ENCODE measurements at places on chromosomes 7 and 10.

DNA sequence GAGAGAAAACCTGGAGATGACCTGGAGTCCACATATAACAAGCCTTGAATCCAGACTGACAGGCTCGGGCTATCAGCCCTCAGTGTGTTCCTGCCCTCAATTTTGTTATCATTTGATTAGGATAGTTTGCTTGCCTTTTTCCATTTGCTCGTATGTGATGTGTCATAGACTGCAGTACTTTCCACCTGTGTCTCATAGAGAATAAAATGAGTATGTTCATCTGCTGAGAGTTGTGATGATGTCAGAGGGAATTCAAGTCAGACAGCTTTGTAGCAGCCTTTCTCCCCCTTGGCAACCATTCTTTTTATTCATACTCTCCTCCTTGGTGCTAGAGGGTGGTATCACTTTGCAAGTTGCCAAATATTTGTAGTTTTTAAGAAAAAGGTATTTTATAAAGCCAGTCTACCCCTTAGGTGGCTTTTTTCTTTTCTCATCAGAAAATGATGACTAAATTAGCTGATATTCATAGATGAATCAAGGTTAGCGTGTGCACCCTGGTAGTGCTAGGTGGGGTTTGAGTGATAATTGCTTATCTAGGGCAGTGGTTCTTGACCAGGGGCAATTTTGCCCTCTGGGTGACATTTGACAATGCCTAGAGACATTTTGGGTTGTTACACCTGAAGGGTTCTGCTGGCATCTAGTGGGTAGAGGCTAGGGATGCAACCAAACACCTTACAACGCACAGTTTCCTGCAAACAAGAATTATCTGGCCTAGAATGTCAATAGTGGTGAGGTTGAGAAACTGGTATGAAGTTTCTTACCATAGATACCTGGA is 5.4 kb downstream of the SGPL1 start:
- no peak for DNase-seq

GRCh38 chr10:119443970-119444660 is 98.4 kb downstream of the RGS10 start:
- no peak for DNase-seq

DNA sequence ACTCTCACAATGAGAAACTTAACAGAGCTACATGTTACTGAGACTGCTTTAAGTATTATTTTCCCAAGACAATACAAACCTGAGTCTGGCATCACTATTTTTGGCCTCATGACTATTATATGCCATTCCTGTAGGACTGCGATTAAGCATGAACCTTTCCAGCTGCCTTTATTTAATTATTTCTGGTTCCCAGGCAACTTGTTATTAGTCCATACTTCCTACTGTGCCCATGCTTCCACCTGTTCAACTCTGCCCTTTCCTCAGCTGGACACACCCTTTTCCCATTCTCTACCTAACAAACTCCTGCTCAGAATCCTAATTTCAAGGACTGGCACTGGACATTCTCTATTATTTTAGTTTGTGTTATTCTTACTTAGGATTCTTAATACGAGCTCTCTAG is 8.1 kb upstream of the CROT start:
- DNase-seq, result no peak

DNA sequence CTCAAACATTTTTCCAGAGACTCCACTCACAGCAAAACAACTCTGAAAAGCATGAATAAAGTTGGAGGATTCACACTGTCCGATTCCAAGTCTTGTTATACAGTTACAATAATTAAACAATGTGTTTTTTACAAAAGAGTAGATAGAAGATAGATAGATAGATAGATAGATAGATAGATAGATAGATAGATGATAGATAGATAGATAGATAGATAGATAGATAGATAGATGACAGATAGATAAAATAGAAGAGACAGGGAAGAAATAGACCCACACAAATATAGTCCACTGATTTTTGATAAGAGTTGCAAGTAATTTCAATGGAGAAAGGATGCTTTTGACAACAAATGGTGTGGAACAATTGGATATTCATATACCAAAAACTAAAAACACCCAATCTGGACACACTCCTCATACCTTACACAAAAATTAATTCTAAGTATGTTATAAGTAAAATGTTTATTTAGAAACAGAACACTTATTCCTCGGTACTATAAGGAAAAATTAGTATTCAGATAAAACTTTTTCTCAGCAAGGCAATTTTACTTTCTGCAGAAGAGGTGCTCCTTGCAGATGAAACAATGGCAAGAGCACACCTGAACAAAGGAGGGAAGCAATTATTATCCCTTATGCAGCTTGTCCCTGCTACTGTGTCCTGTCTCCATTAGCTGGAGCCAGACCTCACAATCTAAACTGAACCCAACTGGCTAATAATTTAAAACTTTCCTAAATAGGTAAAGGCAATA is 5.7 kb upstream of the TAS2R39 start:
- no peak for DNase-seq

DNA sequence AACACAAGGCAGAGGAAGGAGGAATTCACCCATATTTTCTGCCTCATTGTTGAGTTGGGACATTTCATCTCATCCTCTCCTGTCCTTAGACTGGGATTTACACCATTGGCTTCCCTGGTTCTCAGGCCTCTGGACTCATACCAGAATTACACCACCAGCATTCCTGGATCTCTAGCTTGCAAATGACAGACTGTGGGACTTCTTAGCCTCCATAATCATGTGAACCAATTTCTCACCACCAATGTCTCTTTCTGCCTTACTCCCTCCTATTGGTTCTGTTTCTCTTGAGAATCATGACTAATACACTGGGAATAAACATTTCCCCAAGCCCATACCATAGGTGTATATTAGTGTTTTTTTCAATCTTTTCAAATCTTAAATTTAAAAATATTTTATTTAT is 2.9 kb upstream of the ZNF33A start:
- DNase-seq, result no peak

GRCh38 chr10:83346266-83346910 is 792.9 kb upstream of the GHITM start:
- DNase-seq, result no peak

GRCh38 chr7:68984306-68984705 is 614.0 kb upstream of the AUTS2 start:
- no peak for DNase-seq

DNA sequence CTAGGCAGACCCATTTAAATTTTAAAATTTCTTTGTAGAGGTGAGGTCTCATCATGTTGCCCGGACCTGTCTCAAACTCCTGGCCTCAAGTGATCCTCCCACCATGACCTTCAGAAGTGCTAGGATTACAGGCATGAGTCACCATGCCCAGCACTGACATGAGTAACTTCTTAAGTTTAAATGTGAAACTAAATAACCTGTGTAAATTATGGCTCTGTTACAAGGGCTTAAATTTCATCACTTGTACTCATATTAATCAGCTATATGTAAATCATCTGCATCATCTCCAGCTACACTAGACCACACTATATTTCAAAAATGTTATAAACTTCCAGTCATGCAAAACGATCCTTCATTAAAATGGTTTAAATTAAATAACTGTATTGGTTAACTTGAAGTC is 56.1 kb downstream of the ATAD1 start:
- peak; percentile 59 for DNase-seq

DNA sequence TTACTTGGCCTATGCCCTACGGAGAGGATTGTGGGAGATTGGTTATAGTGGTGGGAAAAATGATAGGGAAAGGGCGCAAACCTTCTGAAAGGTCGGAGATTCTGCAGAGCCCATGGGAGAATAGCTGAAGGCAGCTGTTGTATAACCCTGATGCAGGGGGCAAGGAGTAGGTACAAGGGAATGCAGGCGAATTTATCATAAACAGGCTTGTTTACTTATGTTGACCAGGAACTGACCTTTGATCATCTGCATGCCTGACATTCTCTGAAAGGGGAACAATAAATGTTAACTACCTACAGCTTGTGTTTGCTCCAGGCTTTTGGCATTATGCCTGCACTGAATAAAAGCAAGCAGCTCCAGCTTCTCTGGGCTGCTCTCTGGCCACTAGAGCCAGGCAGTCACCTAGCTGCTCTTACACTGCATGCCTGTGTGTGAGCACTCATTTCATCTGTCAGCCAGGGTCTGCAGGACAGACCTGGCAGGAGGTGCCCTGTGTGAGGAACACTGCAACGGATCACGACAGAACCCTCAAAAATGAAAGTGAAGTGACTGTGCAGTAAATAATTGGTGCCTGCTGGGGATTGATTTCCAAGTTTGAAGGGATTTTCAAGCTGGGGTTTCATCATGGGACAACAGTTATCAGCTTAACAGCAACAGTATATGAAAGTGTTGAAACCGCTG is 31.1 kb upstream of the ABCA13 start:
- DNase-seq, result no peak

- DNase-seq, result no peak
Measured at GRCh38 chr7:128415217-128415785, 5.5 kb upstream of the IMPDH1 start.

GRCh38 chr7:139895141-139895829 is 66.2 kb downstream of the TBXAS1 start:
- no peak for DNase-seq

- no peak for DNase-seq
Measured at GRCh38 chr7:19107356-19108146, 9.9 kb downstream of the TWIST1 start.

DNA sequence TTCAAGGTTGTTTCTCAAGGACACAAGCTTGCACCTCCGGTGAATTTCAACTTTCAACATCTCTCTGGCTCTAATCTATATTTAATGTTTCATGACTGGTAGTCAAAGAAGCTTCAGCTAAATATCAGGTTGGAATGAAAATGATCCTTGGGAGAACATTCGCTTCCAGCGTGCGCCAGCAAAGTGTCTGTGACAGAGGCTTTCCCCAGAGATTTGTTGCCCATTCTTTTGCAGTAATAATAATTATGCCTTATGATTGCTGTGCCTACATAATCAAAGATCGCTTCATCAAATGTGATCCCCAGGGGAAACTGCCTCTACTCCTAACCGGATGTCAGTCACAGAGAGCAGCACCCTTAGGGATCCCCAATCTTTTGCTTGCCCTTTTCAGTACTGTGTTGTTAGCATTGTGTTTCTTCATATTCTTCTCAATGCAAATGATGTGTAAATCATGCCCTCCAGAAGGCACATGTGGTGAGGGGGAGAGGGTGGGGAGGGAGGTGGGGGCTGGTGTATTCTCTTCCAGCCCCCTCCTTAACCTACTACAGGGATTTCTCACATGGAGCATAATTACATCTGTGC is 30.5 kb downstream of the FZD1 start:
- DNase-seq, result no peak

GRCh38 chr7:27118580-27118979 is 12.0 kb downstream of the HOXA4 start:
- DNase-seq, result no peak

- no peak for DNase-seq
Measured at GRCh38 chr7:122038134-122038533, 105.9 kb downstream of the AASS start.

DNA sequence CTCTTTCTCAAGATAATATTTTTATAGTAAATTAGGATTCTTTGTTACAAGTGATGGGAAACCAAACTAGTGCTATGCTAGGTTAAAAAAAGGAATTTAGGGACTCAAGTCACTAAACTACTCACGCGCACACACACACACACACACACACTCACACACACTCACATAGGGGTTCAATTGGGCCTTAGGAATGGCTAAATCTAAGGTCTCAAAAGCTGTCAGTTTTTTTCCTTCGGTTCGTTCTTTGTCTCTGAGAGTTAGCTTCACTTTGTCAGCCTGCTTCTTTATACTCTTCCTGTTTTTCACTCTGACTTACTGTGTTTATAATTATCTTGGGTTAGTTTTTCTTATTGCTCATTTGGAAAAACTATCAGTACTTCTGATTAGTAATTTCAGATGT is 138.9 kb downstream of the ADK start:
- DNase-seq, result no peak

DNA sequence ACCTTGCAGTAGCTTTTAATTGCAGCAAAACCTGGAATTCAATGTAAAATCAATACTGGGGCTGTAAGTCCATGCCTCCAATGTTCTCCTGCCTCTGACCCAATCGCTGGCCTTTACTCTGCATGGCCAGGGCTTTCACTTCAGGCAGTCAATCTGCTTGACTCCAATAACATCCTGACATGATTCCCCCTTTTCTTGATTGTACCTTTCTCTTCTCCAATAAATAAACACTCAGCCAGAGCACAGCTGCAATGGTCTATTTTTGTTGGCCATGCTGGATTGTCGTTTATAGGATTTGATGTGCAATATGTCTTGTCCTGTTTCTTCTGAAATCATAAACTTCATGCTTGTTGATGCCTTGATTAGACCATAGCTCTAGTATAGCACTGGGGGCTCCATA is 97.8 kb upstream of the COL1A2 start:
- no peak for DNase-seq

DNA sequence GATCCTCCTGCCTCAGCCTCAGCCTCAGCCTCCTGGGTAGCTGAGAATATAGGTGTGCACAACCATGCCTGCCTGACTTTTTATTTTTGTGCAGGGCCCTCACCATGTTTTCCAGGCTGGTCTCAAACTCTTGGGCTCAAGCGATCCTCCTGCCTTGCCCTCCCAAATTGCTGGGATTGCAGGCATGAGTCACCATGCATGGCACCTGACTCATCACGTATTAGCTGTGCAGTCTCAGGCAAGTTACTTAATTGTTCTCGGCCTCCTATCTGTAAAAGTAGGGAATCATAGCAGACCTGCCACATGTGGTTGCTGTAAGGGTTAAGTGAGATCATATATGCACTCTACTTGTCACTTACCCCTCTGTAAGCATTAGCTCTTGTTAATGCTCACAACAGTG is 117.2 kb downstream of the ANLN start:
- DNase-seq, result no peak

DNA sequence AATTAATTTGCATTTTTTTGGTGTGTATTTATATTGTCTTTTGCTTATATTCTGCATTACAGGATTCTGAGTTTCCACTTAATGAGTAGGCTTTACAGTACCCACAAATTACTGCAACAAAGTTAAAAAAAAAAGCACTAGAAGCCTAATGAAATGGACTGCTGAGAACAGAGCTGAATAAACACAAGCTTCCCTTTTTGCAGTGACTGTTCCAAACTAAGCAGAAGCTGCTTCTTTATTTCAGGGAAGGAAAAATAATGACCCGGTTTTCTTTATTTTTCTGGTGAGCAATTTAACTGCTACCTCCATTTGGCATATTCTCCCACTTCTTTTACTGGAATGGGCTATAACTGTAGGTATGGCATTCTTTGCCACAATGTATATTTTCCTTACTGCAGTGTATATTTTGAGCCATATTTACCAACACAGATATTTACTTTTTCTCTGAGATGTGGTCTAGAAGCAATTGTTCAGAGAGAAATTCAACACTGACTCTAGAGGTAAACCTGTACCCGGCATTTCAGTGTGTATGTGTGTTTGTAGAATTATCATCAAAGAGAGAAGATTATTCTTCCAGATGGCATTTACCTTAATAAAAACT is 56.9 kb downstream of the HDAC9 start:
- DNase-seq, result peak; percentile 5

GRCh38 chr10:43923328-43923727 is 274.6 kb upstream of the ZNF32 start:
- no peak for DNase-seq

DNA sequence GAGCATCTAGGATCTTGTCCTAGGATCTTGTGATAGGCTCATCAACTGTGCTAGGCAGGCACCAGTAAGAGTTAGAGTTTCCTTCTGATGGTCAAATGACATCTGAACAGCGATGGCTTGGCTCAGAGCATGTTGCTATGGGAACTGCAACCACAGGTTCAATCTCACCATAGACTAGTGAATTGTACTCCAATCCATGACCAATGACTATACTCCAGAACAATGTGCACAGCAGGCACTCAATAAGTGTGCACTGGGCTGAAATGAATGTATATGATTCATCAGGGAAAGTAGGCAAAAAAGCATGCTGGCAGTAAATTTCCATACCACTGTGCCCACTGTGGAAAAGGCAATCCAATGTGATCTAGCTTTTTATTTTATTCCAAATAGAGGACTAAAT is 163.6 kb upstream of the HPS1 start:
- DNase-seq, result no peak

- DNase-seq, result peak; percentile 96
Measured at GRCh38 chr10:4941540-4942330, 21.5 kb upstream of the AKR1C1 start.

All from NCI-H460 (cell line).